ENCODE measurements at places on chromosomes 6 and 20.

- H3K4me3 ChIP-seq, result no peak overlapping the region
- no peaks in the 10 kb centered on the region for H3K27me3 ChIP-seq
- no peak overlapping the region for H3K27ac ChIP-seq
- no peak for DNase-seq
- no peaks in the 10 kb centered on the region for H3K4me1 ChIP-seq
Measured at GRCh38 chr20:32651537-32651936, 22.2 kb downstream of the C20orf203 start.

GRCh38 chr6:168061269-168062210 lies 17.5 kb downstream of the FRMD1 start:
- H3K27ac ChIP-seq, result no peak overlapping the region
- no peaks in the 10 kb centered on the region for H3K27me3 ChIP-seq
- peaks cover 6% of the 10 kb centered on the region for H3K4me1 ChIP-seq
- no peaks in the 10 kb centered on the region for H3K36me3 ChIP-seq
- DNase-seq, result no peak

DNA sequence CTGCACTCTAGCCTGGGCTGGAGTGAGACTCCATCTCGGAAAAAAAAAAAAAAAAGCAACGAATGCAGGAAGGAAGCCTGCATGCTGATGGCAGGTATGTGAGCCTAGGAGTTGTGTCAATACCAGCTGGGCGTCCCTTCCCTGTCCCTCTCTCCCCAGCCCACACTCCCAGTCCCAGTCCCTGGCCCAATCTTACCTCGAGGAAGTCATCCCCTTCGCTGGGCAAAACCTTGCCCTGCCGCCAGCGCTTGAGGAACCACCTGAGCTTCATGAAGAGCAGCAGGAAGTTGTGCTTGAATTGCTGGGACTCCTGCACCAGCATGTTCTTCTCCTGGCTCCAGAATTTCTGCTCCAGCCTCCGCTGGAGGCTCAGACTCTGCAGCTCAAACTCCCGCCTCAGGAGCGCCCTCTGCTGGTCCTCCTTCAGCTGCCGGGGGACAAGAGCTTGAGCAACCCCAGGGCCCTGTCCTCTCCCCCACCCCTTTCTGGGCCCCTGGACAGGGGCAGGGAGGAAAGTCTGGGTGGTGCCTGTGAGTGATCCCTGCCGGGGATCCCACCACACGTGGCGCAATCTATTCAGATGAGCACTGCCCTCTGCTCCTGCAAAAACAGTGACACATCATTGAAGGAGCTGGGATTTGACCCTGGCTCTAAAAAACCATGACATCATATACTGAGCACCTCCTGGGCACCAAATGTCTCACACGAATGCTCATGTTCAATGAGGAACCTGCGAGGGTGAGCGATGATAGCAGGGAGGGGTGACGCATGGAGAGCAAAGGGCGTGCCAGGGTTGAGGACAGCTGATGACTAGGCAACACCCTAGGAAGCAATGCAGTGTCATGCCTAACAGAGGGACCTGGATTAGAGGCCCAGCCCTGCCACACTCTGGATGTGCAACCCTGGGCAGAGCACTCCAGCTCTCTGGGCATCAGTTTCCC lies 35.0 kb upstream of the DSN1 start:
- no peaks in the 10 kb centered on the region for H3K27me3 ChIP-seq
- peaks cover 14% of the 10 kb centered on the region for H3K4me1 ChIP-seq
- no peak overlapping the region for H3K4me3 ChIP-seq
- no peak overlapping the region for H3K27ac ChIP-seq
- peaks cover 80% of the 10 kb centered on the region for H3K36me3 ChIP-seq
- peak; percentile 73 for DNase-seq

DNA sequence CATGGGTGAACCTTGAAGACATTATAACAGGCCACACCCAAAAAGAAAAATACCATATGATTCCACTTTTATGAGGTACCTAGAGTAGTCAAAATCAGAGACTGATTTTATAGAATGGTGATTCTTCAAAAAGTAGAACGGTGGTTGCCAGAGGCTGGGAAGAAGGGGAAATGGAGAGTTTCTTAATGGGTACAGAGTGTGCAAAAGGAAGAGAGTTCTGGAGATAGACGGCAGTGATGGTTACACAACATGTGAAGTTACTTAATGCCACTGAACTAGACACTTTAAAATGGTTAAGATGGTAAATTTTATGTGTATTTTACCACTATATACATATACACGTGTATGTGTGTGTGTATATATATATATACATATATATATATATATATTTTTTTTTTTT lies 80.8 kb downstream of the PRND start:
- H3K27me3 ChIP-seq, result no peaks in the 10 kb centered on the region
- H3K4me1 ChIP-seq, result no peaks in the 10 kb centered on the region
- H3K4me3 ChIP-seq, result no peak overlapping the region
- H3K36me3 ChIP-seq, result no peaks in the 10 kb centered on the region
- no peak for DNase-seq

- H3K27ac ChIP-seq, result no peak overlapping the region
- DNase-seq, result no peak
- H3K27me3 ChIP-seq, result no peaks in the 10 kb centered on the region
- no peak overlapping the region for H3K4me3 ChIP-seq
- no peaks in the 10 kb centered on the region for H3K4me1 ChIP-seq
Measured at GRCh38 chr6:67698534-67698933, 936.5 kb upstream of the ADGRB3 start.

DNA sequence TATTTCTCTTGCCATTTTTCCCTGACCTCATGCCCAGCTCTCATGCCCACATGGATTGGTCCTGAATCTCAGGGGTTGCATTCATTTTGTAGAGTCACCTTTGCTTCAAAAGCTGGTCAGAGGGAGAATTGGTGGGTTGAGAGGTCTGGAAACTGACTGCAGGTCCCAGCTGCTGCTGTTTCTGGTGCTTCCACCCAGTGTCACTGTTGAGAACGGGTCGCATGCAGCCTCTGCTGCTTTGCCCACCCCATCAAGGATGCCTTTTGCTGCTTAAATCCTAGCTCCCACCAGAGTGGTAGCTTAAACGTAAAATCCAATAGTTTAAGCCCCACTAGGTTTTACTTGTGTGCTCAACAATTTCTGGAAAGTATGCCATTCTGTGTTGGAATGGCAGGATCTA lies 211.4 kb upstream of the TSHZ2 start:
- no peak for DNase-seq
- no peak overlapping the region for H3K27ac ChIP-seq
- H3K4me1 ChIP-seq, result no peaks in the 10 kb centered on the region
- no peak overlapping the region for H3K4me3 ChIP-seq

- no peaks in the 10 kb centered on the region for H3K27me3 ChIP-seq
- peak overlapping the region; percentile 99 for H3K27ac ChIP-seq
- peak; percentile 76 for DNase-seq
- H3K4me1 ChIP-seq, result peaks cover 44% of the 10 kb centered on the region
- H3K4me3 ChIP-seq, result peak overlapping the region; percentile 68
- no peaks in the 10 kb centered on the region for H3K36me3 ChIP-seq
Measured at GRCh38 chr6:26022132-26022472, 59.5 kb downstream of the TRIM38 start.

DNA sequence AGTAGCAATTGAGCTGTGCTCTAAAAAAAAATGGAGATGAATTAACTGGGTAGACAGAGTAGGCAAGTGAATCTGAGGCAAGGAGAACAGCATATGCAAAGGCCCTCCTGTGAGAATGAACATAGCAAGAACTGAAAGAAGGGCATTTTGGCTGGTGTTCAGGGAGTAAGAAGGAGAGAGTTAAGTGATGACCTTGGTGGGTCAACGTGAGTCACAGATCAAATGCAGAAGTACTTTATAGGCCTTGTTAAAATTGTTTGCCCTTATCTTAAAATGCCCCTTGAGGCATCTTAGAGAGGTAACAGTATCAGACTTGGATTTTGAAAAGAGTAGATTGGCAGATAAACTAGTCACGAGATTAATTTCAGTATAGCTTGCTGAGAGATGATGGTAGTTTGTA lies 24.5 kb downstream of the NDUFAF5 start:
- no peak overlapping the region for H3K4me3 ChIP-seq
- H3K27ac ChIP-seq, result no peak overlapping the region
- peaks cover 99% of the 10 kb centered on the region for H3K36me3 ChIP-seq
- no peak for DNase-seq
- no peaks in the 10 kb centered on the region for H3K27me3 ChIP-seq
- H3K4me1 ChIP-seq, result no peaks in the 10 kb centered on the region

- no peaks in the 10 kb centered on the region for H3K4me1 ChIP-seq
- DNase-seq, result no peak
- H3K36me3 ChIP-seq, result no peaks in the 10 kb centered on the region
Measured at GRCh38 chr6:88567696-88568095, 395.7 kb downstream of the RNGTT start.

- no peak overlapping the region for H3K27ac ChIP-seq
- DNase-seq, result no peak
- H3K4me1 ChIP-seq, result peaks cover 8% of the 10 kb centered on the region
Measured at GRCh38 chr6:158854214-158855101, 35.3 kb upstream of the EZR start.

DNA sequence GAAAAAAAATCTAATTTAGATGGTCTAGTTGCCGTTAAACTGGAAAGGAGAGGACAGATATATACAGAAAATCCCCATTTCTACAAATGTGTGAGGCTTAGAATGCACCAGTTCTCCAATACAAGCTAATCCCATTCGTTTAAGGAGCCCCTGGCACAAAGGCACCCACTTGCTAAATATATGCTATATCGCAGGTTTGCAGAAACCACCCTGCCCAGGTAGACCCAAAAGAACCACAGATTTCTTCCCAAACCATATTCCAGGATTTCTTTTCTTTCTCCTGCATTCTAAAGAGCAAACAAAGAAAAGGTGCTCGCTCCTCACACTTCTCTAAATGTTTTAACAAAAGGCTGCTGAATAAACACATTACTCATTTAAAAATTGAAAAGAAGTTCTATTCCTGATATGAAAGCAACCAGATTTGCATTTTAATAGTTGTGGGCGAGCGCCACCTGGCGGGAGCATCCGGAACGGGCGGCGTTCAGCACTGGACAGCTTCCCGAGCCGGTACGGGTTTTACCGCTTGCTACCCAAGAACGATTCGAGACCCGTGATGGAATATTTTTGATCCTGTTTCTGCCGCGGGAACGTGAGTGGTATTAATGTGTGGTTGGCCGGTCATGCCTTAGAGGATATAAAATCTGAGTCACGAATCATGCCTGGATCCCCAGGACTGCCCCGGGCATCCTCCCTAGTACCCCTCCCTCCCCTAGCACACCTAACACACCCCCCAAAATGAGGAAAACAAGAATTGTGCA lies 2.1 kb downstream of the PTPRT start:
- DNase-seq, result peak; percentile 76
- H3K4me3 ChIP-seq, result peak overlapping the region; percentile 47
- H3K27ac ChIP-seq, result no peak overlapping the region
- no peaks in the 10 kb centered on the region for H3K36me3 ChIP-seq
- peaks cover 10% of the 10 kb centered on the region for H3K4me1 ChIP-seq

GRCh38 chr20:35854713-35855348 lies 83.0 kb downstream of the PHF20 start:
- H3K27ac ChIP-seq, result no peak overlapping the region
- DNase-seq, result no peak
- no peak overlapping the region for H3K4me3 ChIP-seq

DNA sequence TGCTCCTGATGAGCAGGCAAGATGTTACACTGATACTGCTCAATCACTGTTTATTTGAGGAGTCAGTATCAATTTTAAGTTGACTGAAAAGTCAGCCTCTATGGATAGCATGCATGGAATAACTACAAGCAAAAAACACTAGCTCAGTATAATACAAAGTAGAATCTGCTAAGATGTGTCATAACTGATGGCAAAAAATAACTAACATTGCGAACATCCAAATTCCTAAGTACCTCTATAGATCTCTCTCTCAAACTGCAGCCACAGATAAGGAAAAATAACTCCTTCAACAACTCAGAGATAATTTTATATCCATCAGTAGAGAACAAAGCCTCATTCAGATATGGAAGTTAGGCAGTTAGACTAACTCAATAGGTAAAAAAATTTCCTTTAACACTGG lies 16.3 kb downstream of the HDAC2 start:
- H3K4me3 ChIP-seq, result no peak overlapping the region
- H3K27me3 ChIP-seq, result no peaks in the 10 kb centered on the region
- no peak overlapping the region for H3K27ac ChIP-seq
- H3K4me1 ChIP-seq, result no peaks in the 10 kb centered on the region
- no peak for DNase-seq

GRCh38 chr6:93293460-93293859 lies 125.9 kb downstream of the EPHA7 start:
- H3K27ac ChIP-seq, result no peak overlapping the region
- H3K4me3 ChIP-seq, result no peak overlapping the region
- no peaks in the 10 kb centered on the region for H3K4me1 ChIP-seq
- H3K27me3 ChIP-seq, result no peaks in the 10 kb centered on the region
- DNase-seq, result no peak

- H3K4me1 ChIP-seq, result no peaks in the 10 kb centered on the region
- DNase-seq, result no peak
- H3K27ac ChIP-seq, result no peak overlapping the region
- H3K27me3 ChIP-seq, result no peaks in the 10 kb centered on the region
- peaks cover 78% of the 10 kb centered on the region for H3K36me3 ChIP-seq
Measured at GRCh38 chr20:36183155-36183944, 28.8 kb downstream of the EPB41L1 start.

DNA sequence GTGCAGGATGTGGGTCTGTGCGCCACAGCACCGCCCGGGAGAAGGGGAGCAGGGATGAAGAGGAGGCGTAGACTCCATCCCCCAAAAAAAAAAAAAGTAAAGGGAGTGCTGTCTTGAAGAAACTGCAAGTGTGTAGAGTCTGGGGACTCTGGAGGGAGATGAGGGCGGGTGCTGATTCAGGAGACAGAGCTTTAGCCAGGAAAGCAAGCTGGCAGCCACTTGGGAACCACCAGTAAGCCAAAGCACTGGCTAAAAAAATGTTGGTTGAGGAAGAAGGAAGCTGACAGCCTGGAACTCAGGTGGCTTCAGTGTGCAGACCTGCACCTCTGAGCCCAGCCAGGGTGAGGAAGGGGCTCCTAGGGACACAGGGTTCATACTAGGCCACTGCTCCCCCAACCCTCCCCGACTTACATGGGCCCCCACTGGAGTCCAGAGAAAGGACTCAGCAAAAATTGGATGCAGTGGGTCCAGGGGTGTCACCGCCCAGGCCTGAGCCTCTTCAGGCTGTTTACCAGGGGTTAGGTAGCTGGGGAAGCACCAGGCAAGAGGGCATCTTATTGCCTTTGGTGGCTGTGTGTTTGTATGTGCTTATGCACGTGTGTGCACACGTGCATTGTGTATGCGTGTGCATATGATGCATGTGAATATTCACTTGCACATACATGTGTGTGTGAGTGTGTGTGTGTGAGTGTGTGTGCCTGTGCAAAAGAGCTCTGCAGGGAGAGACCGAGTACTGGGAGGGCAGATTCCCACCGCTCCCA lies 153.5 kb upstream of the MLN start:
- H3K27me3 ChIP-seq, result peaks cover 19% of the 10 kb centered on the region
- H3K4me1 ChIP-seq, result no peaks in the 10 kb centered on the region

DNA sequence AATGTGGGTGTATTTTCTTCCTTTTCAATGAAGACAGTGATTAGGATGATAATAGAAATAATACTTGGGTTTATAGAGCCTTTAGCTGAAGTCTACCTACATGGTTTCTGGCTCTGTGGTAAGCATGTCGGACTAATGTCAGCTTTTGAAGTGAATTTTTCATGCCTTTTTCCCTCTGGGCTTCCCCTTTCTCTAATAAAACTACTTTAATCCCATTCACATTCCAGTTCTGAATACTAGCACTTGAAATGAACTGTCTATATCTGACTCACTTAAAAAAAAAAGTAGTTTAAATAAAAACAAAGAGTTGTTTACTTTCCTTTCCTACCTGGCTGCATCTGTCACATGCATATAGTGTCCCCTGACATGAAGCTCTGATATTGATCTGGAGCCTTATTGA lies 545.9 kb upstream of the FLRT3 start:
- no peaks in the 10 kb centered on the region for H3K4me1 ChIP-seq
- H3K27ac ChIP-seq, result no peak overlapping the region
- H3K36me3 ChIP-seq, result no peaks in the 10 kb centered on the region
- H3K4me3 ChIP-seq, result no peak overlapping the region
- DNase-seq, result no peak
